ENCODE measurements at places on chromosomes 13 and 19.

- no peak for DNase-seq
These were observed 8.6 kb downstream of the CRB3 start for GRCh38 chr19:6472713-6473112.

GRCh38 chr19:42508892-42509444 is 19.3 kb downstream of the CEACAM1 start:
- no peak for DNase-seq

DNA sequence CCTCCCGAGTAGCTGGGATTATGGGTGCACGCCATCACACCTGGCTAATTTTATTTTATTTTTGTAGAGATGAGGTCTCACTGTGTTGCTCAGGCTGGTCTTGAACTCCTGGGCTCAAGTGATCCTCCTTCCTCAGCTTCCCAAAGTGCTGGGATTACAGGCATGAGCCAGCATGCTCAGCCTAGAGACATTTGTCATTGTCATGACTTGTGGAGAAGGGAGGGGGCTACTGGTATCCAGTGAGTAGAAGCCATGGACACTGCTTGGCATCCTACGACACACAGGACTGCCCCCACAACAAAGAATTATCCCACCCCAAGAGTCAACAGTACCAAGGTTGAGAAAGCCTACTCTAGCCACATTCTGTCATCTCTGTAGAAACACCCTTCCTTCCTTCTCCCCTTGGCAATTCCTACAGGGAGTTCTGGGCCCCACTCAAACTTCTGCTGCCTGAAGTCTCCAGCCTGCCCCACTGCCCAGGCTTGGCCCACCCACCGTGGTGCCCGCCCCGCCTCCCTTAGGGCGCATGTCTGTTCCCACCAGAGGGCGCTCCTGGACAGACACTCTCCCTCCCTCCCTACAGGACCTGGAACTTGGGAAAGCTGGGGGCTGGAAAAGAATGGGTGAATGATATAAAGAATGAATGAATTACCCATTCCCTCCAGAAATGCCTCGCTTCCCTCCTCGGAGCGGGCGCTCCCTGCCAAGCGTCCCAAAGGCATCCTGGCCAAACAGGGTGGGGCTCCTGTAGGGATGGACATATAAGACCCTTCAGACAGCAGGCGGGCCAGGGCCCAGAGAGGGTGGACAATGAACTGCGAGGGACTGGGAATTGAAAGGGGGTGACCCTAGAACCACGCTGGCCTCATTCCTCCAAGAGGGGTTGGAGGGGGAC is 5.5 kb upstream of the EMP3 start:
- peak; percentile 71 for DNase-seq

GRCh38 chr13:73198991-73199411 is 140.2 kb downstream of the KLF5 start:
- no peak for DNase-seq

DNA sequence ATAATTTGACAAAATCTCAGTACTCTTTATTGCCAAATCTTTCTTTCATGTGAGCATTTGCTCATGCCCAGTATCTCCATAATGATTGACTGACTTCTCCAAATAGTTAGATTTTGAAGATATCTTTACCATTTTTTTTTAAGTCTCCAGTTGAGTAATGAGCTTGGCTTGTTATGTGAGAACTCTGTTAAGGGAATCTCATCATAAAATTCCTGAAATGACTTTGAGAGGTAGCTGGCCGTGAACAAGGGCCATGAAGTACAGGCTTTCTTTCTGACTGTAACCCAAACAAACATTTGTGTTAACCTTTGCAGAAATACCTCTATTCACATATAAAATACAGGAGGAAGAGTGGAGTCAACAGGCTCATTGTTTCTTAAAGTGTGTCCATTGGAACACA is 449.7 kb downstream of the IRS2 start:
- no peak for DNase-seq

DNA sequence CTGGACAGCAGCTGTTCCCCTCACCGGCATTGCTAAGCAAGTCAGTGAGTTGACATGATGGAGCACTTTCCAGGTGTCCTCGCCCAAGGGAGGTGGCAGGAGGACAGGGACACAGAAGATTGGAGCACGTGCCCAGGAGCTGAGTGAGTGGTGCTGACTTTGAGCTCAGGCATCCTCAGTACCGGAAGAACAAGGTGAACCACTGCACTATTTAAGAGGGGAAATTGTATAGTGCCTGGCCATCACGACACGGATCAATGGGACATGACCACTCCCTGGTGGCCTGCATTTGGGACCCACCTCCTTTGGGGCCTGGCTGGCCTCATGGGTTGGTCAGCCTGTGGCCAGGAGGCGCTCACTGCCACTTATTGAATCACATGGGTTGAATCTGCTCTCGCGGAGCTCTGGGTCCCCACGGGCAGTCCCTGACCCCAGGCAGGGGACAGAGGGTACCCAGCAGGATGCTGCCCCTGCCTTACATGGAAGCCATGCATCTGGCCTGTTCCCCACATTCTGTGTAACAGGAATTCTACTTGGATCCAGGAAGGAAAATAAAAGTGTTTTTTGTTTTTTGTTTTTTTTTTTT is 206.9 kb upstream of the ZNF536 start:
- no peak for DNase-seq

GRCh38 chr19:55703790-55704215 is 28.8 kb downstream of the EPN1 start:
- peak; percentile 47 for DNase-seq

GRCh38 chr13:65330287-65330686 is 1899.8 kb downstream of the PCDH9 start:
- DNase-seq: no peak

All from activated CD4-positive, alpha-beta T cell treated with anti-CD3 and anti-CD28 coated beads, Interleukin-2, Interleukin-4, amounts not matched to agents 100 ng/mL and 50 ng/mL, durations not matched to agents 16 hours and 8 hours (primary cell).